Hematopoietic multipotent progenitor cell treated with erythropoietin and hydrocortisone succinate and interleukin-3 and kit ligand, for 6 days (in vitro differentiated cells): ENCODE measurements at places on chromosomes 11 and 22.

DNA sequence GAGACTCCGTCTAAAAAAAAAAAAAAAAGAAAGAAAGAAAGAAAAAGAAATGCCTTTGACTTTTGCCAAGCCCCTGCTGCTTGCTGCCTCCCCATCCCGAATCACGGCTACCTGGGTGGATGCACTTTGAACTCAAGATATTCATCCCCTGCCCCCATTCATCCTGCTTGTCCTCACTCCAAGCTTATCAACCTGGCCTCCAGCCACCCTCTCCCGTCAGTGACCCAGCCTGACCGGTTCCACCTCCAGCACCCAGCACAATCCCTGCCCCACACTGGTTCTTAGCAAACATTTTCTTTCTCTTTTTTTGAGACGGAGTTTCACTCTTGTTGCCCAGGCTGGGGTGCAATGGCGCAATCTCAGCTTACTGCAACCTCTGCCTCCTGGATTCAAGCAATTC, 44.4 kb downstream of the CYTH4 start:
- DNase-seq, result no peak

DNA sequence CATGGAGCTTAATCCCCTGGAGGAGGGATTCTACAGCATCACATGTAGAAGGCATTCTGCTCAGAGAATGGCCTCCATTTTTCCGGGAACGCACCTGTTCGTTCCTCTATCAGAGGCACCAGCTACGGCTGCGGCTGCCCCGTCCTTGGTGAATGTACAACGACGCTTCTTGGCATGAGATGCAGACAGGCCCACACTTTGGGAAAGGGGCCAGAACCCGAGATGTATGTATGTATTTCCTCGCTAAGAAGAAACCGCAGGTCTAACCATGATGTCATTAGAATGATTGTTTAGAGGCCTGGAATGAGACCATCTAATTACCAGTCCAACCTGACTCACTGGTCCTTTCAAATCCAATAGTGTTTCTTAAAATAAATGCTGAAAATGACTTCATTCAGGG, 1293.4 kb downstream of the TBC1D22A start:
- no peak for DNase-seq

DNA sequence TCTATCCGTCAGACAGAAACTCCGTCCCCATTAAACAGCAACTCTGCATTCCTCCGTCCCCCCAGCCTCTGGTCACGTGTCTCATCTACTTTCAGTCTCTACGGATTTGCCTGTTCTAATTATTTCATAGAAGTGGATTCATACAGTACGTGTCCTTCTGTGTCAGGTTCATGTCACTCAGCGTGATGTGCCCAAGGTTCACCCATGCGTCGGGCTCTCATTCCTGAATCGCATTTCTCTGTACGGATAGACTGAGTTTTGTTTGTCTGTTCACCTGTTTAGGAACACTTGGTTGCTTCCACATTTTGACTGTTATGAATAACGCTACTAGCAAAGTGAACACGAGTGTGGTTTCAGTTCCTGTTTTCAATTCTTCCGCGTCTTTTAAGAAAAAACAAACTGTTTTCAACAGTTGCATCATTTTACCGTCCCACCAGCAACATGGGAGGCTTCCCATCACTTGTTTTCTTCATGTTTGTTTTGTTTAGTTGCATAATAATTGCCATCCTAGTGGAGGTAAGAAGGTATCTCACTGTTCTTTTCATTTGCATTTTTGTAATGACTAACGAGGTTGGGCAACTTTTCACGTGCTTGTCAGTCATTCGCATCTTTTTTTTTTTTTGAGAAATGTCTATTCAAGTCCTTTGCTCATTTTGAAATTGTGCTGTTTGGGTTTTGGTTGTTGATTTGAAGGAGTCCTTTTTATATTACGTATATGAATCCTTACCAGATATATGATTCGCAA, 8.9 kb upstream of the NLRP6 start:
- peak; percentile 81 for DNase-seq

GRCh38 chr11:82845356-82846353, 54.6 kb downstream of the PRCP start:
- DNase-seq, result no peak

GRCh38 chr11:123144707-123145106, 50.3 kb downstream of the CLMP start:
- DNase-seq, result no peak
